ENCODE measurements at places on chromosomes 5 and 9. TPM values are rescaled to one million over a fixed set of nuclear protein-coding genes. Genes with fewer than 3 reads are reported as not detected.
A peak's percentile ranks its signal among the peaks of the same experiment; 100 is the strongest.

FNIP1 gene
- total RNA-seq: 38.1 TPM

B4GALT7 gene
- total RNA-seq: 24.8 TPM

ARHGEF39 gene
- total RNA-seq: 15.3 TPM

DNA sequence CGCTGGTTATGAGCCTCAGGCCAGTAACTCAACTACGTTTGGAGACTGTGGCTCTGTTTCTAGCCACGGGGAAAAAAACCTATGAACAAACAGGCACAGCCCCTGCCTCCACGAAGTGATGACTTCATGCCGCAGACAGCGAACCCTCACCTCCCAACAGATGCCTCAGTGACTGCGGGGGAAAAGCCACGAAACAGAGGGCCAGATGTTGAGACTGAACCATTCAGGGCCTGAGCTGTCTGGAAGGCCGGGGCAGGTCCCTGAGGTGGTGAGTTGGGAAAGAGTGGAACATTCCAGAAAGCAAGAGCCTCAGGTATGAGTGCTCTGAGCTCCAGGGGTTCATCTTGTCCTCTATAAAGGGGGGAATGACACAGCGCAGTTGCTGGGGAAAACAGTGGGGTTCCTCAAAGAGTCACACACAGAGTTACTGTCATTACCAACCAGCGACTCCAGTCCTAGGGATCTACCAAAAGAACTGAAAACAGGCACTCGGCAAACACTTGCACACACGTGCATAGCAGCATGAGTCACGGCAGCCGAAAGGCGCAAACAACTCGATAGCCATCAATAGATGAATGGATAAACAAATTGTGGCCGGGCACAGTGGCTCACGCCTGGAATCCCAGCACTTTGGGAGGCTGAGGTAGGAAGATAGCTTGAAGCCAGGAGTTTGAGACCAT lies 15.3 kb downstream of the PLPP7 start:
- DNase-seq: no peak

DNA sequence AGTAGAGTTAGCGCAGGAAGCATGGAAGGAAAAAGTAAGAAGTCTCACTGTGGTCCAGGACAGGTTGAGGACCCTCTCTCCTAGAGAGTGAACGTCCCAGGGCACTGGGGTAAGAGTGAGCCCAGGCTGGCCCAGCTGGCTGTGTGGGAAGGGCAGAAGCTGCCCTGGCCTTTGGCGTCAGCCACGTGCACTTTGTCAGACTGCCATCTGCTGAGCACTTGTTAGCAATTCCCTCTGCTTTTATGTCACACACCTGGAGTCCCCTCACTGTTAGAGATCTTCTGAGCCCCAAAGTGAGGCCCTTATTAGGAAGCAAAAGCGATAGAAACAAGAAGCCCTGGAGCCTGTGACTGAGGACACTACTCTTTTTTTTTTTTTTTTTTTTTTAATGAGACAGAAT lies 79.1 kb downstream of the UGCG start:
- DNase-seq: peak; percentile 64

- DNase-seq: no peak
Observed at GRCh38 chr5:157197086-157197485, 16.4 kb downstream of the ITK start.

DNA sequence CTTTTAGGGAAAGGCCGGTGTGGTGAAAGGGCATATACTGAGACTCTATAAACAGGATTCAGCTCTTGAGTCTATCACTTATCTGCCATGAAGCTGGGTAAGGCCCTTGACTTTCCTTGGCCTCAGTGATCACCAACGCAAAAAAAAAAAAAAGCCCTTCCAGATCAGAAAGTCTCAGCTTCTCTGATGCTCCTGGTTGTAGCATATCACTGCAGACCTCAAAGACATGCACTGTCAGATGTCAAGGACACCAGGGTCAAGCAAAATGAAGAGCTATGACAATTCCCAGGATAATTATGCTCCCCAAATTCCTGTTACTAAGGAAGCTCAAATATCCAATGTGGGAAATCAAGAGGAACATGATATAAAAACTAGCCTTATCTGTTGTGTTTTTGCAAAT lies 68.3 kb upstream of the IFNE start:
- no peak for DNase-seq

DNA sequence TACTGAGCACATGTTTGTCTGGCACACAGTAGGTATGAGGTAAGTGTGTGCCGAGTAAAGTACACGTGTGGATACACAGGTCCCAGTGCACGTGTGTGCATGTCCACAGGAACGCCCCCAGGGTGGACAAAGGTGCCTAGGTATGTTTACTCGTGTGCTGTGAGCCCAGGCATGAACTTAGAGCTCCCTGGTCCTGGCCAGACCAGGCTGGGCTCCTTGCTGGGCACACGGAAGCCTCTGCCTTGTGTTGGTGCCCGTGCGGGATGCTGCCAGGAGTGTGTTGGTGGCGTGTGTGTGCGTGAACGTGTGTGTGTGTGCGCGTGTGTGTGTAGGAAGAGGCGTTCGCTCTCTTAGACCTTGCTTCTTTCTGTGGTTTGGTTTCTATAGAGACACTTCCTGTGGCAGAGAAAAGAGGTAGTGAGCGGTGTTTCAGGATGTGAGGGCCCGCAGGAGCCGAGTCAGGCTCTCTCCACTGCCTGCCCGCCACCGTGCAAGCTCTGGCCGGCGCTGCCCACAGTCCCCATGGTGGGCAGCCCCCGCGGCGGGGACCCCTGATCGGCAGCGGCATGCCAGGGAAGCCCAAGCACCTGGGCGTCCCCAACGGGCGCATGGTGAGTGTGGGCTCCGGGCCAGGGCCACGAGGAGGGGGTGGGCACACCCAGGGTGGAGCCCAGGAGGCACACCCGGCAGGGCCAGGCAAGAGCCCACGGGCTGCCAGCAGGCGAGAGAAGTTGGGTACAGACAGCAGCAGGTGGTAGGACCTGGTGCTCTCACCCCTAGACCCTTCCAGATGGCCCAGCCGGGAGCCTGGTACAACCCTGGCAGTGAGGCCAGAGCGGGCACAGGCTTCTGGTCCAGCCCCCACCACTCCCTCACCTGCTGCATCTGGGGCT lies at the start of gene RGS14:
Gene RGS14, plus strand, starts transcription at position 466 of the 893 bp plus-strand sequence. Its CDS starts 101 bp downstream, at position 567.
- DNase-seq: peak; percentile 95

DNA sequence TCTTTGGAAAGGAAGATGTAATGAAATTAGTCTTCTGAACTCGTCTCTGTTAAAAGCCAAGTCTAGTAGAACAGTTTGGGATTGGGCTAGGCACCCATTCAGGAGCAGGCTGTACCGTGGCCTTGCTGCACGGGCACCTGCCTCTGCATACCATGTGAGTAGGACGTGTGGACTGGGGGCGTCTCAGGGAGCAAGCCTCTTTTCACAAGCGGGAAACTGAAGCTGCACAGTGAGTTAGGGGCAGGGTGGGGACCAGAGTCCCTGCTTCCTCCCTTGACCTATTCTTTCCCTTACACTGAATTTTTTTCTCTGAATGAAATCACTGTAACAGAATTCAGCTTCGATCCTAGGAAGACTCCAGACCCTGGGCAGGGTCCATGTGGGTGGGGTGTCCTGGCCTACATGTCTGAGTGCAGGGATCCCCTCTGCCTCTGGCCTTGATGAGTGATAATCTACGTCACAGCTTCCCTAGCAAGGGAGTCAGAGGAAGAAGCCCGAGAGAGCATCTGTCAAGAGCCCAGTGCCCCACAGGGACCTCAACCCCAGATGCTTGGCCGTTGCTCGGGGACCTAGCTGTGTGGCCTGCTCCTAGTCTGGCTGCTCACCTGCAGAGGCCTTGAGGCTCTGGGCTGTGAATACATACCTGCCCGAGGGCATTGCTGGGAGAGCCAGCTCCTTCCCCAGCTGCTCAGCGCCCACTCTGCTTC lies 15.1 kb downstream of the PHF2 start:
- no peak for DNase-seq
